ENCODE measurements at places on chromosomes 1 and 21. TPM values are rescaled to one million over a fixed set of nuclear protein-coding genes. Genes with fewer than 3 reads are reported as not detected.
A peak's percentile ranks its signal among the peaks of the same experiment; 100 is the strongest.

GNPAT gene
- total RNA-seq: 54.8 TPM

LCE3D gene
- total RNA-seq: not detected

DNA sequence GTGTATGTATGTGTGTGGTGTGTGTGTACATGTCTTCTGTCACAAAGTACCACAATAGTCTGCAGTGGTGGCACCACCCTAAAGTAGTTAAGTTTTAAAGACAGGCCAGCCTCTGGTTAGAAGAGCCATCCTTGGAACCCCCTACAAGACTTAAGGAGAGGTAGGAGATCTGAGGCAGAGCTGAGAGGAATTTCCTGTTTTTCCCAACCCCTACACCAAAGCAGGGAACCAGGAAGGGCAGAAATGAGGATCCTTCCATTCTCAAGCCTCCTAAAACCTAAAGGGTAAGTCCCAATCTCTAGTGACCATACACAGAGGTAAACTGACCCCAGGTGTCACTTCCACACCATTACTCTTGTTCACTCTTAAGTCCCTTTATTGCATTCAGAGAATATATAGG, 11.1 kb downstream of the PEA15 start:
- no peak for DNase-seq

DNA sequence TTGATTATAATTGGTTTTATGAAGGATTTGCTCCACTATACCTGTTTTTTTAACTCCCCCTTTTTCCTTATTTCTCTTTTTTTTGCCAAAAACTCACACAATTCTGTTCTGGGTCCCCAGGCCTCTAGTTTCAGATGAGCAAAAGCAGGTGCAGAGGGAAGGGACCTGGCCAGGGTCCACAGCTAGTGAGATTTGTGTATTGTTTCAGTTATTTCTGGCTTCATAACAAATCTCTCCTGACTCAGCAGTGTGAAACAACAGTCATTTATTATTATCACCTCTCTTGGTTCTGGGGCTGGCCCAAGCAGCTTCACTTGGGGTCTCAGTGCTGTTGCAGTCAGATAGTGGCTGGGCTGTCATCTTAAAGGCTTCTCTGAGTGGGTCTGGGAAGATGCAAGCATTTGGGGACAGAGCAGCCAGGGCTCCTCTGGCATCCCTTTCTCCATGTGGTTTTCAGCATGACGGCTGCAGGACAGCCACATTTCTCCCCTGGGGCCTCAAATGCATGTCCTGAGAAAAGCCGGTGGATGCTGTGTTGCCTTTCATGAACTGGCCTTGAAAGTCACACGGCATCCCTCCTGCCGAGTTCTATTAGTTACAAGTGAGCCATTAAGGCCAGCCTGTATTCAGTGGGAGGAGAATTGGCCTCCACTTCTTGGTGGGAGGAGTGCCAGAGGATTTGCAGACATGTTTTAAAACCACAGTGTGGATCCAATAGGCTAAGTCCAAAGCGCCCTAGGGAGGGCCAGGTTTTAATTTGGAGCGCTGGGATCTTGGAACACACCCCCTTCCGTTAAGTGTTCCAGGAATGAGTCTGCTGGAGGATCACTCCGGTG, 137.1 kb downstream of the CAMTA1 start:
- peak; percentile 87 for DNase-seq

RNU1-1 gene
- total RNA-seq: 2,882 TPM

DNA sequence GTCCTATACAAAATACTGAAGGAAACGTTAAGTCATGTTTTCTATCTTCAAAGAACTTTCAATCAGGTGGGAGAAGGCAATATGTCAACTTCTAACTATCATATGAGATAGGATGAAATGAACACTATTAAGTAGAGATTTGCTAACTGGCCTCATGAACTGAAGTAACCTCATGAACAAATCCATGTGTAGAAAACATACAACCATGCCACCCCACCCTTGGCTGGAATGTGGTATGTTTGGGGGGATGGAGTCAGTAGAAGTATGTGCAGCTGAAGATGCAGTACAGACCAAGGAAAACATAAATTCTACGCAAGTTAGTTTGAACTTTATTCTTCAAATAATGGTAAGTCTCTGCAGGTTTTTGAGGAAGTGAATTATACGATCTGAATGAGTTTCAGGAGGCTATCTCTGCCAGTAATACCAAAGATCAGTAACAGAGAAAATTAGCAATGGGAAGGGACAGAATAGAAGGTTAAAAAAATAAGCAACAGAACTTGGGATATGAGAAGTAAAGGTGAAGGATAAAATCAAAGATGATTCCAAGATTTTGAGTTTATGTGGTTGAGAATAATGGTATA, 4.5 kb downstream of the TRMT1L start:
- DNase-seq: peak; percentile 62

DNA sequence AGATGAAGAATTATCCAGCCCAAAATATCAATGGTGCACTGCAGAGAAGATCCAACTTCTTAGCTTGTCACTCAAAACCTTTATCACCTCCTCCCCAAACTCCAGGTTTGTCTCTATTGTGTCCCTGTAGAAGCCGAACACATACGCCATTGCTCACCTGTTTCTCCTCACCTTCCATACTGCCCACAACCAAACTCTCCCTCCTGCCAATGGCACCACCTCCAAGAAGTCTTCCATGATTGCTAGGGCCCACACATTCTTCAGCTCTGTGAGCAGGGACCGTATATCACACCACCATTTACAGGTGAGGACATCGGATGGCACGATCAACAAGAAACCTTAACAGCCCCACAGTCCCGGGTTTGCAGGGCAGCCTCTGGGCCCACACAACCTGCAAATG, 2.2 kb downstream of the LAPTM5 start:
- no peak for DNase-seq

GRCh38 chr1:21046132-21046531, 130.6 kb downstream of the EIF4G3 start:
- DNase-seq: no peak

DNA sequence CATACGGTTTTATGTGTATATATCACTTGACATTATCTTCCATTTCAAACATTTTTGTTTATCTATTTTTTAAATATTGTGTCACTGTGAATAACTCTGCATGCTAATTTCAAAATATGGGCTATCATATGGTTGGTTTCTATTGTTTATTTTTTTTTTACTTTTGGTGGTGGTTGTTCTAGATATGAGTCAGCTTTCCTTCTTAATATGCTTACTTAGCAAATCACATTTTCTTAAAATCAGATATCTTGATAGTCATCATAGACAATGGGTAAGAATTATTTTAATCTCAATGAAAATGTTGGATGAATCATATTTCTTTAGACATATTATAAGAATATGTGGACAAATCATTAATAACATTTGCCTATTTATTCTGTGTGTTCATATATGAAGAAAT, 881.5 kb downstream of the BRINP3 start:
- no peak for DNase-seq

DNA sequence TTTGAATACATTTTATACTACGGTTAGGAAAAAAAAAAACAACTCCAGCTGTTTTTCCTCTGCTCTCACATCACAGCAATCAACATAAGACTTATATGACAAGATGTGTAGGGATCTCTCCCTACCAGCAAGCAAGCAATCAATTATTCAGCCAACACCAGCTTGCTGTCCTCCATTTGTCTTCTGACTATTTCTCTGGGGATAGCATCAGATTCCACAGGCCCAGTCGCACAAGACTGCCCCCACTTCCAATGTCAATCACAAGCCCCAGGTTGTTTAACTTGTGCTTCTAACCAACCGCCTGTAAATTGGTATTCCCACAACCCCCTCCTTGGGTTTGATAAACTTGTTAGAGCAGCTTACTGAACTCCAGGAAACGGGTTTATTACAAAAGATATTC, 873.1 kb upstream of the TMPRSS15 start:
- DNase-seq: no peak

BRINP3 gene
- total RNA-seq: 2.3 TPM

DNA sequence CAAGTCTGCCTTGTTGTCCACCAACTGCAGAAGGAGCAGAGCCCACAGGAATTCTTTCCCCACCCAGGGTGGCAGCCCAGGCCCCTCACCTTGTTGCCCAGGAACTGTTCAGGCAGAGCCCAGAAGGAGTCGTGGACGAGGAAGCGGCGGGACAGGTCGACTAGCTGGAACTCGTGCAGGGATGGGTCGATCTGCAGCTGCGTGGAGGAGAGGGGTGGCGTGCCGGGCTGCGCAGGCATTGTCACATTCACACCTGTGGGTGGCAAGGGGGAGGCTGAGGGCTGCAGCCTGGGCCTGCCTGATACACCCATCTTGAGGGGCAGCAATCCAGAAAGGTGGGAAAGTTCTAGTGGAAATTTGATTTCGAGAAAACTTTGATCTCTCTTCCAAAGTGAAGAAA, 55.9 kb downstream of the HSPG2 start:
- DNase-seq: no peak

DNA sequence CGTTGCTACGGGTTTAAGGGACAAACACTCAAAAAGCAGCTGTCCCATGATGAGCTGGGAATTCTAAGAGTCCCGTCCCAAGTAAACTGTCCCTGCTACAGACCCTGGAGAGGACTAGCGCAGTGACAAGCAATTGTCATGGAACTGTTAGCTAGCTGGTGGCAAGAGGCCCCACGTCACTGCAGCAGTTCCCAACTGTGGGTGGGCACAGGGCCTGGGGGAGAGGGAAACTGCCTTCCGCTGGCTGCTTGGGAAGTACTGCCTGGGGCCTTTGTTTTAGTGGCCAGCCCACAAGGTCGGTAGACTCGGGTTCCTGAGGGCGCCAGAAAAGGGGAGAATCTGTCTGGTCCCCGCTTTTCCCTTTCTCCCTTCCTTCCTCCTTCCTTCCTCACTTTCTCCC, 97.4 kb downstream of the LACTBL1 start:
- DNase-seq: no peak

DNA sequence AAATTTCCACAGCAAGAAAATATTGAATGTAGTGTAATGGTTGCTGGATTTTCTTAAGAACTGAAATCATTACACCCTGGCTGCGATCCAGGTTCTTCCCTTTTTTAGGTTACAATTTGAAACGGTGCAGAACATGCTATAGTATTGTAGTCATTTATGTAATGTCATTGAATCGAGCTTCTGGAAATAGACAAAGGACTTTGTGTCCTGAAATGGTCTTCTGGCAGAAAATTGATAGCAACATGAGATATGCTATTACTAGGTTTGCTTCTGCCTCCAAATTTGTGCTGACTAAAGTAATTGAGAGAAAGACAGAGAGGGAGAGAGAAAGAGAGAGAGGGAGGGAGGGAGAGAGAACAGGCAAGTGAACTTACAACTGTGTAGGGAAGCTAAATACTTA, 146.2 kb upstream of the NFIA start:
- DNase-seq: peak; percentile 35

DNA sequence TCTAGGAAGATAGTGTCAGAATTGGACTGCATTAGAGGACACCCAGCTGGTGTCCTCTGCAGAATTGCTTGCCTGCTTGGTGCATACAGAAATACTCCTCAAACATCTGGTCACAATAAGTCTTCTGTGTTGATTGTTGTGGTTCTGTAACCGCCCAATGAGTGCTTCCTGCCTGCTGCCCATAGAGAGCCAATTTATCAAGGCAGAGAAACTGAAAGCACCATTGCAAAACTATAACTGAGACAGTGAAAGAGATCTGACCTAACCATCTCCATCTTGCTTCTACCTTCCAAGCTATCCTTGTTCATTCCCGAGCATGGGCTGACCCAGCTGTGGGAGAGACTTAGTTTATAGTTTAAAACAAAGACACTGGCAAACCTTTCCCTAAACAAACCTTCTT, 462.4 kb upstream of the RGS18 start:
- DNase-seq: peak; percentile 7

DNA sequence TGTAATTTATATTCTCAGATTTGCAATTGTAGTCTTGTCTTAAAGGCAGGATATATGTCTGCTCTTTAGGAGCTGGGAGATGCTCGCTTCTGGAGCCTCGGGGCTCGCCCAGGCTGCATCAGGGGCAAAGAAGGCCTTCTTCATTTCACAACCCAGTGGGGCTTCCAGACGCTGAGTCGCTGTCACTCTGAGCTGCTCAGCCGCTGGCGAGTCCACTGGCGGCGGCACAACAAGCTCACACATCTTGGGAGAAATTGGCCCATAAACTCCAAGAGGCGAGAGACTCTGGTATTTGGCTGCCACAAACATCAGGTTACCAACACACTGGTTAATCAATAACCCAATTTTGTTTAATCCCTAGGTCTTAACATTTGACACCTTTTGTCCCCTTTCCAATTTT, 216.6 kb downstream of the ATG4C start:
- no peak for DNase-seq

GRCh38 chr1:62082456-62083363, 111.9 kb upstream of the L1TD1 start:
- DNase-seq: peak; percentile 60

All from fibroblast of the aortic adventitia (primary cell).